ENCODE measurements at places on chromosomes 1 and 21.

DNA sequence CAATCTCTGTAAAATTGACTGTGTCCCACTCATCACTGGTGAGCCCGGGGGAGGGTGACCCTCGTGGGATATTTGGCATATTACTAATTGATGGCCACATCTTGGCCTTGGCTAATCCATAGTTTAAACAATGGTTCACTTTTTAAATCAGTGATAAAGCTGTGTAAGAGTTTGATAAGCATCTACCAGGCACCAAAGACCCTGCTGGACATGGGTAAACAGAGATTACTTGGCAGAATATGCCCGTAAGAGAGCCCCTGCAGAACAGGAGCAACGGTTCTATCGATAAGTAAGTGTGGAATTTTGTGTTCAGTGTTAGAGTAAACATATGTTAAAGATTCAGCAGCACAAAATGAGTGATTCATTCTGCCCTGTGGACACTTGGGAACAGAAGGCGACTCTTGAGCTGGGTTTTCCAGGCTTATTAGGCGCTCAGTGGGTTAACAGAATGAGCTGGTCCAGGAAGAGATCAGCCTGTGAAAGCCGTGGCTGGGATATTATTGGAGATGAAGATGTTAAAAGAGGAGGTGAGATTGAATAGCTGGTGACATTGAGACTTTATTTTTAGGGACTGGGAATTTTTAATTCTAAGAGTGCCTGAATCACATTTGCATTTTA is 55.9 kb downstream of the CNST start:
- no peaks in the 10 kb centered on the region for H3K36me3 ChIP-seq
- H3K4me1 ChIP-seq: no peaks in the 10 kb centered on the region
- H3K27me3 ChIP-seq: no peaks in the 10 kb centered on the region
- no peak overlapping the region for H3K4me3 ChIP-seq
- no peak for DNase-seq

DNA sequence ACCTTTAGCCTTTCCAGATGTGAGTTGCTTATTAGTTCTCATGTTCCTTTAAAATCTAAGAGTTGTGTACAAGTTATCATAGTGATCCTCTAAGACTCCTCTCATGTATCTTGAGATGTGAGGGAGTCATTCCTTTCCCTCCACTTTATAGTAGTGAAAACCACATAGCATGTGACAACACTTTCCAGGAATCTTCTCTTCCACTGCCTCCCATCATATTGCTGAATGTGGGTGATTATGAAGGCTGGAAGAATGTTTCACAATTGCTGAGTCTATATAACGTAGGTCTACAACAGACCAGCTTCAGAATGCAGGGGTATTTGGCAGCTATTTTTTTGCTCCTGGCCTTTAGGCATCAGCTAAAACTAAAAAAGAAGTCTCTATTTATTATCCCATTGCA is 44.7 kb upstream of the LRRC7 start:
- H3K36me3 ChIP-seq: no peaks in the 10 kb centered on the region
- no peaks in the 10 kb centered on the region for H3K27me3 ChIP-seq
- no peak for DNase-seq
- H3K4me1 ChIP-seq: no peaks in the 10 kb centered on the region
- H3K4me3 ChIP-seq: no peak overlapping the region

GRCh38 chr1:193355178-193355577 is 168.8 kb upstream of the B3GALT2 start:
- H3K27ac ChIP-seq: no peak overlapping the region
- H3K4me3 ChIP-seq: no peak overlapping the region
- no peaks in the 10 kb centered on the region for H3K27me3 ChIP-seq
- H3K36me3 ChIP-seq: no peaks in the 10 kb centered on the region
- no peaks in the 10 kb centered on the region for H3K4me1 ChIP-seq

GRCh38 chr1:117897551-117897950 is 31.9 kb downstream of the GDAP2 start:
- peaks cover 4% of the 10 kb centered on the region for H3K36me3 ChIP-seq
- DNase-seq: no peak
- no peaks in the 10 kb centered on the region for H3K27me3 ChIP-seq
- H3K4me3 ChIP-seq: no peak overlapping the region
- no peak overlapping the region for H3K27ac ChIP-seq

Data from kidney (tissue), 22 donors.